ENCODE measurements at places on chromosomes 16 and 17.

DNA sequence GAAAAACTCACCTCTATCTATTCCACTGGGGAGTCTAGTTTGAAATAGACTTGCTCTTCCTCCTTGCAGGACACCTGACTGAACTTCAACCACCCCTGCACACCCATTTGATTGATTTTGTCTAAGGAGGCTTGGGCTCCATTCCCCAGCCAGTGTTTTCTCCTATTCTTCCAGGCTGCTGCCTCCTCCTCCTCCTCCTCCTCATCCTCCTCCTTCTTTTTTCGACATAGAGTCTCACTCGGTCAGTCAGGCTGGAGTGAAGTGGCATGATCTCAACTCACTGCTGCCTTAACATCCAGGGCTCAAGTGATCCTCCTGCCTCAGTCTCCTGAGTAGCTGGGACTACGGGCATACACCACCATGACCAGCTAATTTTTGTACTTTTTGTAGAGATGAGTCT, 1.8 kb upstream of the DLX4 start:
- DNase-seq: no peak

DNA sequence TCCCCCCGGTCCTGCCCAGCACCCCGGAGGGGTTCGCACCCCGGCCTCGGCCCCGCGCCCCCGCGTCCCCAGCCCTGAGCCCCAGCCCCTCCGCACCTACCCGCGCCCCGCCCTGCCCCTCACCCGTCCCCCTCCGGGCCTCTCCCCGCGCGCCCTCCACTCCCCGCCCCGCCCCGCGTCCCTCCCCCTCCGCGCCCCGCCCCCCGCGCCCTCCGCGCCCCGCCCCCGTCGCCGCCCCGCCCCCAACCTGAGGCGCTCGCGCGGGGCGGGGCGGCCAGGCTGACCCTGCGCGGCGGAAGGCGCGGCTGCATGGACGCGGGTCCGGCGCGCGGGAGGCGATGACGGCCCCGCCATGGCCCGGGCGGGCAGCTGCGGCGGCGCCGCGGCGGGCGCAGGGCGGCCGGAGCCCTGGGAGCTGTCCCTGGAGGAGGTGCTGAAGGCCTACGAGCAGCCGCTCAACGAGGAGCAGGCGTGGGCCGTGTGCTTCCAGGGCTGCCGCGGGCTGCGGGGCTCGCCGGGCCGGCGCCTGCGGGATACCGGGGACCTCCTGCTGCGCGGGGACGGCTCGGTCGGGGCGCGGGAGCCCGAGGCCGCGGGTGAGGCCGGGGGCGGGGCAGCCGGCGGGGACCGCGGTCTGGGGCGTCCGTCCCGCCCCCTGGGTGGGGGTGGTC, at the start of gene SPIRE2:
Gene SPIRE2 (plus strand): TSS at position 277 of the 671 bp plus-strand sequence. CDS start 76 bp downstream, at position 353.
- DNase-seq: peak; percentile 90

DNA sequence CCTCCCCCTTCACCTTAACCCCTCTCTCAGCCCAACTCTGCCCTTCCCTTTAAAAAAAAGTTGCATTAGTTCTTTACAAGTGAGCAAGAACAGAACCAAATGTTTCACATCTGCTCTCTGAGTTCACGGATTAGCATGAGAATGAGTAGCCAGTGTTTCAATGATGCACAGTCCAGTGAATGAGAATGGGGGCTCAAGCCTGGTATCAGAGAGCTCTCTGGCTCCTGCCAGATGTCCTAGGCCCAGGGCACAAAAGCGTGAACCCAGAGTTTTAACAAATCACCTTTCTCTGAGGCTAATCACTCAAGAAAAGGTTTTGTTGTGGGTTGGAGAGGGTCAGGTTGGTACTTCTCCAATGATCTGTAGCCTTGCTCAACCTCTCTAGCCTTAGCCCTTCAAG, 41.5 kb upstream of the HS3ST3A1 start:
- DNase-seq: no peak

DNA sequence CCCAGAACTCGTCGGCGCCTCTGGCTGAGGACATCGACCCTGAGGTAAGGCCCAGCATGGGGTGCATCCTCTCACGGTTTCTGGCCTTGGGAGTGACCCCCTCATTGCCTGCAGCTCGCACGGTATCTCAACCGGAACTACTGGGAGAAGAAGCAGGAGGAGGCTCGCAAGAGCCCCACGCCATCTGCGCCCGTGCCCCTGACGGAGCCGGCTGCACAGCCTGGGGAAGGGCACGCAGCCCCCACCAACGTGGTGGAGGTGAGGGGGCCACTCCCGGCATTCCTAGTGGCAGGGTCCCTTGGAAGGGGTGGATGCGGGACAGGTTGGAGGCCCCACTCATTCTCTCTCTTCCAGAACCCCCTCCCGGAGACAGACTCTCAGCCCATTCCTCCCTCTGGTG, 8.4 kb upstream of the MRPL12 start:
- DNase-seq: no peak

DNA sequence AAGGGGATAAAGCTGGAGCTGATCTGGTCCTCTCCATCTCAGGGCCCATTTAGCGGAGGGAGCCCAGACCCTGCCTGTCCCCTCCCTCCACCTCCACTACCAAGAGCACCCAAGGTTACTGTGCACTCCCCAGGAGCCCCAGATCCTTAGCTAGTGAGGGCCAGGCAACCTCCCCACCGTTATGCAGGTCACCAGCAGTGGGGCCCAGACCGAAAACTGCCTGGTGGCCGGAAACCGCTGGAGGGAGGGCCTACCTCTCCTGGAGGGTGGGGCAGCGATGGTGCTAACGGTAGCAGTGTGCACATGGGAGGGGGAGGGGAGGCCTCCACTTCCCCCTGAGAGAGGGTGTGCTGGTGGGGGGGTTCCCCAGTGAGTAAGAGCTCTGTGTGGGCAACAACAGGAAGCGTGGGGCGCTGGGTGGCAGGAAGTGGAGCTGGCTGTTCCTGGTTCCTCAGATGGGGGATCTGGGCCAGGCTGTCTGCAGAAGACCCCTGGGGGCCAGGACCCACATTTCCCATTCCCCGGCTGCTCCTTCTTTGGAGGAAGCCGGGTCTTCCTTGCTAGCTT, 4.4 kb downstream of the FMNL1 start:
- DNase-seq: peak; percentile 97

Data from CD4-positive, alpha-beta T cell (primary cell).